GM23338 (cell line): ENCODE measurements at places on chromosomes 2 and 18. TPM values are rescaled to one million over a fixed set of nuclear protein-coding genes. Genes with fewer than 3 reads are reported as not detected.

L3MBTL4 gene
- polyA plus RNA-seq, result 0.48 and 0.77 TPM in 2 replicates

ST3GAL5 gene
- polyA plus RNA-seq, result 2.8 and 3.2 TPM in 2 replicates

SERPINB13 gene
- not detected in 2 replicates for polyA plus RNA-seq

CHRND gene
- 0.11 TPM in 1 of 2 replicates, not detected in the other for polyA plus RNA-seq

CNTNAP5 gene
- polyA plus RNA-seq, result 0.50 and 0.57 TPM in 2 replicates

KIF1A gene
- 158 and 169 TPM in 2 replicates for polyA plus RNA-seq

CDCA7 gene
- 52.7 and 63.7 TPM in 2 replicates for polyA plus RNA-seq

UCN gene
- 0.30 and 0.99 TPM in 2 replicates for polyA plus RNA-seq

PAX8 gene
- polyA plus RNA-seq, result 0.32 and 0.43 TPM in 2 replicates

GPR155 gene
- 0.82 and 1.2 TPM in 2 replicates for polyA plus RNA-seq

MZT2A gene
- 120 and 141 TPM in 2 replicates for polyA plus RNA-seq

MAP2 gene
- polyA plus RNA-seq, result 2.2 and 2.9 TPM in 2 replicates

HJURP gene
- polyA plus RNA-seq, result 42.9 and 49.4 TPM in 2 replicates

ST8SIA3 gene
- 1.2 and 1.3 TPM in 2 replicates for polyA plus RNA-seq

STAT4 gene
- polyA plus RNA-seq, result 0.30 and 0.86 TPM in 2 replicates

- H3K27me3 ChIP-seq, result no peaks in the 10 kb centered on the region
- H3K36me3 ChIP-seq, result no peaks in the 10 kb centered on the region
- no peak for DNase-seq
- H3K27ac ChIP-seq, result no peak overlapping the region
Observed at GRCh38 chr2:83894976-83895375, 564.1 kb downstream of the SUCLG1 start.

- H3K4me1 ChIP-seq, result no peaks in the 10 kb centered on the region
- H3K36me3 ChIP-seq, result no peaks in the 10 kb centered on the region
- no peaks in the 10 kb centered on the region for H3K27me3 ChIP-seq
- no peak for DNase-seq
Observed at GRCh38 chr2:122072666-122073065, 317.2 kb downstream of the TSN start.

- H3K27ac ChIP-seq, result no peak overlapping the region
- no peak for DNase-seq
- H3K4me1 ChIP-seq, result no peaks in the 10 kb centered on the region
- H3K27me3 ChIP-seq, result no peaks in the 10 kb centered on the region
- H3K4me3 ChIP-seq, result no peak overlapping the region
Observed at GRCh38 chr2:38763228-38763627, 12.1 kb upstream of the SRSF7 start.

- H3K4me3 ChIP-seq, result no peak overlapping the region
- no peaks in the 10 kb centered on the region for H3K27me3 ChIP-seq
- no peaks in the 10 kb centered on the region for H3K36me3 ChIP-seq
Observed at GRCh38 chr2:213868526-213868925, 542.3 kb upstream of the VWC2L start.

- H3K27ac ChIP-seq, result peak overlapping the region; percentile 4; the same call in 1 of the 2 replicates
- peak; percentile 24 for DNase-seq
- no peaks in the 10 kb centered on the region for H3K36me3 ChIP-seq
- no peak overlapping the region for H3K4me3 ChIP-seq
- H3K4me1 ChIP-seq, result peaks cover 5% of the 10 kb centered on the region; the same call in 1 of the 2 replicates
- no peaks in the 10 kb centered on the region for H3K27me3 ChIP-seq
Observed at GRCh38 chr2:229849073-229849472, 72.7 kb downstream of the TRIP12 start.

- DNase-seq, result no peak
- H3K36me3 ChIP-seq, result no peaks in the 10 kb centered on the region
- no peaks in the 10 kb centered on the region for H3K27me3 ChIP-seq
- H3K4me1 ChIP-seq, result no peaks in the 10 kb centered on the region
- H3K4me3 ChIP-seq, result no peak overlapping the region
Observed at GRCh38 chr2:81505586-81505985, 1201.0 kb upstream of the LRRTM1 start.

DNA sequence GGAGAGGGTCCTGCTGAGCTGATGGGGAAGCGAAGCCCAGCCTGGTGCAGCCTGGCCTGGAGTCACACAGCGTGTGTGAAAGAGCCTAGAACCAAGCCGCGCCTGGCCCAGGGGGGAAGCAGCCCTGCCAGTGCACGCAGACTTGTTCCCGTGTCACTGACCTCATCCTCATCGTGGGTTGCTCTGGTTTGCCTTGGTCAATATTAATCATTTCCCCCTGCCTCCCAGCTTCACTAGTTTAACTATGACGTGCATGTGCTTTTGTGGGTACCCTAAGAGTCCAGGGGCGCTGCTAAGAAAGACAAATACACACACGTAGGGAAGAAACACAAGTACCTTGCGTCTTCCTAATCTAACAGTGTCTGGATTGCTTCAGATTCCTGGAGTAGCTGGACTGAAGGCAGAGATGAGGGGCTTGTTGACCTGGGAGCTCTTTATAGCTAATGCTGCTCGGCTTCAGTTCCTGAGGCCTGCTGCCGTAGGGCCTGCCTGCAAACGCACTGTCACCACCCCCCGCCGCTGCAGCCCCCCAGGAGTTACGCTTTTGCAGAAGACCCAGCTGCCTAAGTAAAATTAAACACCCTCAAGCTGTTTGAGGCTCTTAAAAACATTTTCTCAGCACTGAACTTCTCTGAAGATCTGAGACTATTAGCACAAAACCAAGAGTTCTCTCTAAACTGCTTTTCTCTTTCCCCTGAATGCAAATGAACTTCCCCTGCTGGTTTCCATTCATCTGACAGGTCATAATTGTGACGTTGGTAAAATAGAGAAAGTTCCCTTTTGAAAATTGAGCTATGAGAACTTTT, 159.2 kb downstream of the FAM210A start:
- H3K4me3 ChIP-seq, result no peak overlapping the region
- H3K27me3 ChIP-seq, result no peaks in the 10 kb centered on the region
- H3K36me3 ChIP-seq, result no peaks in the 10 kb centered on the region
- no peaks in the 10 kb centered on the region for H3K4me1 ChIP-seq
- no peak for DNase-seq

DNA sequence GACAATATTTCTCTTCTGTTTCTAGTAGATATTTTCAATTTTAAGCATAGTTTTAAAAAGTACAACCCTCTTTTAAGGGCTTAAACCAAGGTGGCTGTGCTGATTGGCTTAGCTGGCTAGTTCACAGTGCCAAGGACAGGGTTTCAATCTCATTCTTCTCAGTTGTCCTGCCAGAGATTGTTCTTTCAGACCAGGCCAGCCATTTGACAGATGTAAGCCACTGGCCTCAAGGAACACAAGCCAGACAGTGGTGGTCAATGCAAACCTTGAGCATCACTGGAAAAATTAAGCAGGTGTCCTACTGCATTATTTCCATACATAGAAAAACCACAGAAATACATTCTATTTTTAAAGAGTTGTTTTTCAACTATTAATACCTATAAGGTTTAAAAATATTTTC, 5.9 kb downstream of the RNF103 start:
- no peak overlapping the region for H3K27ac ChIP-seq
- H3K4me3 ChIP-seq, result no peak overlapping the region
- no peaks in the 10 kb centered on the region for H3K27me3 ChIP-seq
- no peaks in the 10 kb centered on the region for H3K36me3 ChIP-seq

DNA sequence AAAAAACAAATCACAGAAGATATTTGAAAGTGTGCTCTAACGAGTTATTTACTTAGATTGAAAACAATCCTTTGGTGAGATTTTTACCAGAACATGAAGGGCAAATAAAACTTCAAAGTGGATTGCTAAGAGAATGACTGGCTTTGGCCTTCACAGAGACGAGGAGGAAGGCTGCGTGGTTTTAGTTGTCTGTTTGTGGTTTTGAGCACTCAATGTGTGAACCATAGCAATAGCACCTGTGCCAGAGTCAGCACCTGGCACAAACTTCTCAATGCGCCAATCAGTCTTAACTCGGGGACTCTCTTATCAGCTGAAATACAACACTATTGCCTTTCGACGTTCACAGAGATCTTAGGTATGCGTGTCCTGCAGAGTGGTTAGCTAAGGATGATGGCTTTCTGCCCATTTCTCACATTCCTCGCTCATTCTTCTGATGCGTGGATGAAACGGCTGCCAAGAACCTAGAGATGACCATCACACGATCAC, 70.0 kb downstream of the MBP start:
- no peaks in the 10 kb centered on the region for H3K27me3 ChIP-seq
- no peaks in the 10 kb centered on the region for H3K36me3 ChIP-seq
- 0 out of 2 replicates have a peak, but pooled peaks cover 4% of the 10 kb centered on the region for H3K4me1 ChIP-seq
- no peak for DNase-seq
- H3K4me3 ChIP-seq, result no peak overlapping the region

DNA sequence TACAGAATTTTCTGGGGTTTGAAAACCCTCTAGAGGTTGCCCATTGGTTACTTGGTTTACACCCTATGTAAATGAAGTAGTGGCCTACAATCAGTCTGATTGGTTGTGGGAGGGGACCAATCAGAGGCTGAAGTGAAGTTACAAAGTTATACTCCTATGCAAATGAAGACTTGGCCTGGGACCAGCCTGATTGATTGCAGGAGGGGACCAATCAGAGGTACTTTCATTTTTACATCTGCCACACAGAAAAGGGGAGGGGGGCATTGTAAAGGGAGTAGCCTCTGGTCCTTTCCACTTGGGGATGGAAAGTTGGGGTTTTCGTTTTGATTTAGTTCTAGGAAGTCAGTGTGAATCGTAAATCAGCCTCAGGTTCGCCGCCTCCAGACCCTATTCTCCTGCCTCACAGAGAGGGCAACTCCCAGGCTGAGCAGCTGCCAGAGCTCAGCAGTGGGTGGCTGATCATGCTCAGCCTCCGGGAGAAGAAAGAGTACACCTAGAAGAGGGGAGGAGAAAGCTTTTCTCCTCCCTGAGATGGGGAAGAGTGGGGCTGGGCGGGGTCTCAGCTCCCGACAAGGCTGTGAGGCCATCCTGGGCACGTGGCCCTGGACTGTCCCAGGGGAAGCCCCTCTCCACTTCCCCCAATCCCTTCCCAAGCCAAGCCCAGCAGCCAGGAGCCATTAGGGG, 372.5 kb downstream of the GALR1 start:
- no peak overlapping the region for H3K27ac ChIP-seq
- no peaks in the 10 kb centered on the region for H3K4me1 ChIP-seq
- H3K4me3 ChIP-seq, result no peak overlapping the region
- H3K36me3 ChIP-seq, result no peaks in the 10 kb centered on the region
- H3K27me3 ChIP-seq, result no peaks in the 10 kb centered on the region

GRCh38 chr2:143802242-143802641, 673.0 kb downstream of the ARHGAP15 start:
- no peak for DNase-seq
- no peak overlapping the region for H3K27ac ChIP-seq
- peaks cover 9% of the 10 kb centered on the region for H3K4me1 ChIP-seq
- no peaks in the 10 kb centered on the region for H3K36me3 ChIP-seq
- H3K4me3 ChIP-seq, result no peak overlapping the region
- H3K27me3 ChIP-seq, result no peaks in the 10 kb centered on the region

- no peaks in the 10 kb centered on the region for H3K36me3 ChIP-seq
- peak overlapping the region; percentile 94 for H3K4me3 ChIP-seq
- H3K27ac ChIP-seq, result no peak overlapping the region
- peaks cover 64% of the 10 kb centered on the region for H3K4me1 ChIP-seq
- H3K27me3 ChIP-seq, result no peaks in the 10 kb centered on the region
- DNase-seq, result peak; percentile 95
Observed at GRCh38 chr18:67515942-67516538, 480 bp downstream of the DSEL start.

- no peaks in the 10 kb centered on the region for H3K36me3 ChIP-seq
- DNase-seq, result no peak
- H3K27ac ChIP-seq, result no peak overlapping the region
- H3K27me3 ChIP-seq, result no peaks in the 10 kb centered on the region
- H3K4me3 ChIP-seq, result no peak overlapping the region
Observed at GRCh38 chr18:49926106-49926745, 112.9 kb upstream of the ACAA2 start.

- no peak overlapping the region for H3K4me3 ChIP-seq
- no peaks in the 10 kb centered on the region for H3K36me3 ChIP-seq
- DNase-seq, result no peak
- no peak overlapping the region for H3K27ac ChIP-seq
- no peaks in the 10 kb centered on the region for H3K27me3 ChIP-seq
- peaks cover 14% of the 10 kb centered on the region for H3K4me1 ChIP-seq
Observed at GRCh38 chr2:221493391-221493790, 78.7 kb downstream of the EPHA4 start.

- H3K27me3 ChIP-seq, result no peaks in the 10 kb centered on the region
- H3K36me3 ChIP-seq, result peaks cover 67% of the 10 kb centered on the region
- H3K4me3 ChIP-seq, result no peak overlapping the region
- no peak for DNase-seq
- H3K27ac ChIP-seq, result no peak overlapping the region
Observed at GRCh38 chr2:241256168-241256545, 59.3 kb downstream of the HDLBP start.

DNA sequence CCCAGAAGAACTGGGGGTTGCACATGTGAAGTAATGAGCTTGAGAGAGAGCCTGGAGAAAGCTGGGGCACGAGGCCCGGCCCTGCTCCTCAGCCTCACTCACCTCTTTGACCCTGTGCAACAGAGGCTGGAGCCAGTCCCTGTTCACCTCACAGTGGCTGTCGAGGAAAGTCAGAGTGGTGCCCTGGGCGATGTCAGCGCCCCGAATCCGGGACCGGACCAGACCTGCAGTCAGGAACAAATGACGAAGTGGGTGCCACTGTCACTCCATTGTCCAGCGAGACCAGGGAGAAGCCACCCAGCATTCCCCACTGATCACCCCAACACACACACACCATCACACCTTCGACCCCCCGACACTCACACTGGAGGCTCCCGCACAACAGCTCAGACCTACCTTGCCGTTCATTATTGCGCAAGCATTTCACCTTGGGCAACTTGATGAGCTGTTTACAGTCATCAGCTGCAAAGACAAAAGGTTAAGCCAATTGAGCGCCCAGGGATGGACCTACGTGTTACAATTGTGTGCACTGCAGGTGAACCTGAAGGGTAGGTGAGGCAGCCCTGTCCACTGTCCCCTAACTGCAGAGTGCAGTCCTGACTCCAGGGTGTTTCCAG, 148.4 kb upstream of the CAPN13 start:
- no peaks in the 10 kb centered on the region for H3K4me1 ChIP-seq
- DNase-seq, result no peak
- no peak overlapping the region for H3K27ac ChIP-seq
- no peak overlapping the region for H3K4me3 ChIP-seq
- no peaks in the 10 kb centered on the region for H3K36me3 ChIP-seq
- no peaks in the 10 kb centered on the region for H3K27me3 ChIP-seq

- peak; percentile 40 for DNase-seq
- H3K36me3 ChIP-seq, result no peaks in the 10 kb centered on the region
- no peaks in the 10 kb centered on the region for H3K27me3 ChIP-seq
- H3K27ac ChIP-seq, result no peak overlapping the region
- H3K4me3 ChIP-seq, result no peak overlapping the region
Observed at GRCh38 chr2:9178110-9178903, 28.3 kb upstream of the ASAP2 start.

- no peak overlapping the region for H3K27ac ChIP-seq
- no peaks in the 10 kb centered on the region for H3K4me1 ChIP-seq
- H3K27me3 ChIP-seq, result no peaks in the 10 kb centered on the region
- no peak for DNase-seq
- no peaks in the 10 kb centered on the region for H3K36me3 ChIP-seq
Observed at GRCh38 chr2:76330865-76331264, 620.1 kb upstream of the GCFC2 start.

DNA sequence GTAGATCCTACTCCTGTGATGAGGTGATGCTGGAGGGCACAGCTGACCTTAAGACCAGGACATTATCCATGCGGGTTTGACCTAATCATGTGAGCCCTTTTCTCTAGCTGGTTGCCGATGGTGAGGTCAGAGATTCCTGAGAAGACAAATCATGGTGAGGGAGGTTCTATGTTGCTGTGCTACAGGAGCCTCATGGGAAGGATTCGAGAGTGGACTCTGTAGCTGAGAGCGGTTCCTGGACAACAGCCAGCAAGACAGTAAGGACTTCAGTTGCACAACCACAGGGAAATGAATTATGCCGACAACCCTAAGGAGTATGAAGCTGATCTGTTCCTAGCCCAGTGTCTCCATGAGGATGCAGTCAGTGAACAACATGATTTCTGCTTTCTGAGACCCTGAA, 80.4 kb downstream of the EPB41L3 start:
- H3K4me1 ChIP-seq, result peaks cover 3% of the 10 kb centered on the region; the same call in 1 of the 2 replicates
- no peaks in the 10 kb centered on the region for H3K27me3 ChIP-seq
- no peak overlapping the region for H3K4me3 ChIP-seq
